ENCODE measurements at places on chromosomes 12 and 14.

GRCh38 chr14:74906925-74907521, 16.0 kb downstream of the RPS6KL1 start:
- DNase-seq, result no peak

- DNase-seq, result no peak
Measured at GRCh38 chr12:53328043-53328435, 6.6 kb upstream of the AAAS start.

DNA sequence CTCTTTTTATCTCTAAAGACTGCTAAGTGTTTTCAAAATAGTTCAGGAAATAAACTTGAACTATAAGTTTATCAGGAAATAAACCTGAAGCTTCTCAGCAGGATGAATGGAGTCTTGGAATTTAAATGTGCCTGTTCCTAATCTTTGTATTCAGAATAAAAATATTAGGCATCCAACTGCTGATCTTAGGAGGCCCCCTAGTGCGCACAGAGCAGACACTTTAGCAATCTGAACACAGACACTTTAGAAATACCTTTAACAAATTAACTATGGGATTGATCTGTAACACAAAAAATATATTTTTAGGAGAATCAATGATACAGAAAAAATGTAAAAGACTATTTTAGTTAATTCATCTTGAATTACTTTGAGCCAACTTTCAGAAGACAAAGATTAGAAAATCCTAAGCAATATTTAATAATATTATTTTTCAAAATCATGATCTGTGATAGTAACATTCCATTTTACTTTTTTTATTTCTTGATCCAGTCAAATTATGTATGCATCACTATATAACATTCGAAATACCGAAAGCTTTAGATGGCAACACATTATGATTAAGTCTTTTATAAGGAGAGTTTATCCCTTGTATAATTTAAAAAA, 80.9 kb downstream of the SLC41A2 start:
- peak; percentile 58 for DNase-seq

- DNase-seq, result peak; percentile 92
Measured at GRCh38 chr12:77943466-77943865, 112.8 kb downstream of the NAV3 start.

GRCh38 chr12:13404631-13405473, 208.3 kb downstream of the EMP1 start:
- DNase-seq, result no peak

DNA sequence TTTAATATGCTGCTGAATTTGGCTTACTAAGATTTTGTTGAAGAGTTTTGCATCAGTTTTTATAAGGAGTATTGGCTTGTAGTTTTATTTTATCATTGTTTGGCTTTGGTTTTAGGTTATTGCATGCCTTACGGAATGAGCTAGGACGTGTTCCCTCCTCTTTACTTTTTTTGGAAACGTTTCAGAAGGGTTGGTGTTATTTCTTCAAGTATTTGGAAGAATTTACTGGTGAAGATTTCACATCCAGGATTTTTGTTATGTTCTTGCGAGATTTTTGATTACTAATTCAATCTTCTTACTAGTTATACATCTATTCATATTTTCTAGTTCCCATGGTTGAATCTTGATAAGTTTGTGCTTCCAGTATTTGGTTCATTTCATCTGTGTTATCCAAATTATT, 823.2 kb downstream of the SLC6A15 start:
- DNase-seq, result no peak

DNA sequence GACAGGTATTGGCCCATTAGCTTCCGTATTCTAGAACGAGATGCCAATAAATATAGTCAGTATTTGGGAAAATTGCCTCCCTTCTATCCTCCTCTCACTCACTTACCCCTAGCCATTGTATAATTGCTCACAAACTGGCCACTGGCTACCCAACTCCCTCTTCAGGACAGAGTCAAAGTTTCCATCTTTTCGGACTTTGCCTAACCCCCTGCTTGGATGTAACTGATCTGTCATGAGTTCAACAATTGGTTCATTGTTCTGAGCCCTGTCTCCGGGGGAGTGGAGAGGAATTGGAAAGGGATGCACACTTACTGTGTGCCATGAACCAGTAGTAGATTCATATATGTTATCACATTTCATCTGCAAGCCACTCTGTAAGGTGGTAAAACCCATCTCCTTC, 12.2 kb downstream of the MYRFL start:
- DNase-seq, result no peak

DNA sequence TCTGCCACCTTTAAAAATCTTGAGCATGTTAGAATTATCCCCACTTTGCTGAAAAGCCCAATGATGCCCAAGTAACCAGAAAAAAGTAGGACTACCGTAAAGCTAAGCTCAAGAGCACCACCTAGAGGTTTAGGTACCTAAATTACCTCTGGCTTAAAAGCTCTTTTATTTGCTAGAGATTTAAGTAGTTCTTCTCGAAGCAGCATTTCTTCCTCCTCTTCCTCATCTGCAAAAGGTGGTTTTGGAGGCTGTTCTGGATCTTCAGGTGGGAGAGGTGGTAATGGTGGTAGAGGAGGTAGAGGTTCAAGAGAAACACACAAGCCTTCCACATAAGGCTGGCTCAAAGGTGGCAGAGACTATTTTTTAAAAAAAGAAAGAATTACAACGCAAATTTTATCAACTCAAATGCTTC, 26.9 kb downstream of the ZFC3H1 start:
- peak; percentile 79 for DNase-seq

GRCh38 chr12:7142056-7142644, 12.0 kb downstream of the CLSTN3 start:
- peak; percentile 53 for DNase-seq

DNA sequence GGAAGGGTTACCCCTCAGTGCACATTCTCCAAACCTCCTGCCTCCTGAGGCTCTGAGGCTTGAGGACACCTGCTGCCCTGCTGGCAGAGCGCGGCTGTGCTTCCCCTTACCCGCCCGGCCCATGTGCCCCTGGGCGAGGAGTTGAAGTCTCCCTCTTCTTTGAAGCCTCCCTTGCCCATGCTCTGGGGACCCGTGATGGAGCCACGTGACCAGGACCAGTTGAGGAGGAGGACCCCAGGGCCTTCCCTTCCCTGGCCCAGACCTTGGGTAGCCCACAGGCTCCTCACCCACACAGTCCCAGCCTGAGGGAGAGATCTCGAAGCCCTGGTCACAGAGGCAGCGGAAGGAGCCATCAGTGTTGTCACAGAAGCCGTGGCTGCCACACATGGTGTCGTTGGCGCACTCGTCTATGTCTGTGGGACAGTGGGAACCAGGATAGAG, 12.9 kb downstream of the ISCA2 start:
- no peak for DNase-seq

- peak; percentile 83 for DNase-seq
Measured at GRCh38 chr12:90058704-90059103, 350.1 kb upstream of the ATP2B1 start.

- no peak for DNase-seq
Measured at GRCh38 chr14:23828001-23828400, 125.6 kb upstream of the DHRS4 start.

GRCh38 chr12:68428724-68429501, 96.8 kb upstream of the MDM1 start:
- DNase-seq, result no peak

- DNase-seq, result peak; percentile 10
Measured at GRCh38 chr12:7210642-7211151, 21.2 kb downstream of the PEX5 start.

GRCh38 chr14:93832665-93833064, 44.4 kb upstream of the PRIMA1 start:
- DNase-seq, result no peak

- no peak for DNase-seq
Measured at GRCh38 chr14:35250319-35250718, 41.9 kb upstream of the PSMA6 start.

- DNase-seq, result peak; percentile 46
Measured at GRCh38 chr14:99192028-99192621, 79.9 kb downstream of the BCL11B start.

DNA sequence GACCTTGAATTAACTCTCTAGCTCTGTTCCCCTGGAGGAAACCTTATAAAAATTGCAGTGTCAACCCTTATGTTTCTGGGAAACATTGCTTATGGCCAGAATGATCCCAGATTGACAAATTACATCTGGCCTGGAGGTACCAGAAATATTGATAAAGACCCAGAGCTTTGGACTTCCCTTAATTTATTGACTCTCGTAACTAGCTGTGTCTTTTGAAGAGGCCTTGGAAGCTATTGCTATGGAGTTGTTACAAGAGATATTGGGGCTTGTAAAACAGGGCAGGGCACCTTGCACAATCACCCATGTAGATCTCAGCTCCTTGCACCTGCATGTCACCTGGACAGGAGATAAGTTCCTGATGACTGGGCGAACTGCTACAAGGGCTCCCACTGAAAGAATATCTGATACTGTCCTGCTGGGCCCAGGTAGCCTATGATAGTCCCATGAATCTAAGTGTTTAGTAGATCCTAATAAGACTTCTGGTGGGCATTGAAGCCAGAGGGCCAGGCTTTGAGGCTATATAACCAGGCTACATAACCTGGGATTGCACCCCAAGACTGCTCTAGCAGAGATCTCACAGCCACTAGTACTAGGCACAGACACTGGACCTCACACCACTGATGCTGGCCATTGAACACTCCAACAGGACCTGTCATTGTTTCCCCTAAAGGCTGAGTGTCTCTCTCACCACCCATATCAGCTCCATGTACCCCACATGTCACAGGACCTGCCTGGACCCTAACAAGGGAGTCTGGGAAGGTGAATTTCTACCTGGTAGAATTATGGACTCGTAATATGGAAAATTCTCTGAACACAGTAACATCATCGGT, 135.7 kb upstream of the PWP1 start:
- DNase-seq, result no peak

DNA sequence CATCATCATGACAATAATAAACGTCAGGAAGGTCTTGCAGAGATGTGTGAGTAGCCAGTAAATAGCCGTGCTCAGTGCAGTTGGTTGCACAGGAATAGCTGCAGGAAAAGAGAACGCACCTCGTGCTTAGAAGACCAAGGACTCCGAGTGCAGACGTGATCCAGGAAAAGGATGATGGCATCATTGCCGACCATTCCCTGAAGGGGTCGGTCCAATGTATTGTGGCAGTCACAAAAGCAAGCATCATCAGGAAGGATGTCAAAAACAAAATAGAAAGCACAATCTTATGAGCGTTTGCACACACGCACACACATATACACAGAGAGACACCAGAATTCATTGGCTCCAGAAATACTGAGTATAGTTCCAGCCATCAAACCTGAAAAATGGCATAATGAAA, 12.8 kb downstream of the DUSP6 start:
- DNase-seq, result no peak

GRCh38 chr14:83712418-83713129, 1817.4 kb upstream of the FLRT2 start:
- no peak for DNase-seq

GRCh38 chr14:51552275-51552674, 99.4 kb upstream of the FRMD6 start:
- DNase-seq, result no peak

DNA sequence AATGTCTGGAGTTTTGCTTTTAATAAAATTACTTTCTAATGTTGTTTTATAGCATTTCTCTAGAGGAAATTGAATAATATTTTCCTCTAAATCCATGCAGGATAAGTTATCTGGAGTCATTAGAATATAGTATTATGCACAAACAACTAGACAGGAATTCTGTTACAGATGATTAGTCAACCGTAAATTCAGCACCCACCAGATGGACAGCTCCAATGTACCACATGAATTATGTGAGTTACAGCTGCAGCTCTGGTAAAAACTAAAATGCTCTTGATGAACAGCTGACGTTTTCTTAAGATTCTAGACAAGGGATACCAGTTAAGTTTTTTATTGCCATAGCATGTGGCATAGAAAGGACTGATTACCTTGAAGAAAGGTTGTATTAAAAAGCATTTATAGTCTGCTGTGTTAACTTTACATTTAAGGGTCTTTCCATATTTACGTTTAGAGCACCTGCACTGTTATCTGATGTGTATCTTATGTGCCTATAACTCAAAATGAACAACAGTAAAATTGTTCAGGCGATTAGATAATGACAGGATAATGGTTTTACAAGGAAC, 321.4 kb upstream of the LRFN5 start:
- peak; percentile 58 for DNase-seq

- DNase-seq, result no peak
Measured at GRCh38 chr12:66823857-66824570, 145.1 kb upstream of the GRIP1 start.

DNA sequence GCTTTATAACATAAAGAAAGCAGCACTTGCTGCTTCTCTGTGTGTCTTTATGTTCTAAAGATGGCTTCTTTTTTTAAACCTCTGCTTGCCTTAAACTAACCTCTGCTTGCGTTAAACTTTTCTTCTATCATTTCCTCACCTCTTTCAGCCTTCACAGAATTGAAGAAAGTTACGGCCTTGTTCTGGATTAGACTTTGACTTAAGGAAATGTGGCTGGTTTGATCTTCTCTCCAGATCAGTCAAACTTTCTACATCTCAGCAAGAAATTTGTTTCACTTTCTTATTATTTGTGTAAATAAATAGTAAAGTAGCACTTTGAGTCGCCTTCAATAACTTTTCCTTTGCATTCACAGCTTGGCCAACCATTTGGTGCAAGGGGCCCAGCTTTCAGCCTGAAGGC, 64.2 kb downstream of the CMAS start:
- DNase-seq, result no peak

GRCh38 chr14:92846162-92846897, 52.2 kb downstream of the GOLGA5 start:
- DNase-seq, result peak; percentile 90

GRCh38 chr14:20801726-20802125, 918 bp downstream of the RNASE1 start:
- no peak for DNase-seq

GRCh38 chr14:90996967-90997366, 63.5 kb downstream of the RPS6KA5 start:
- DNase-seq, result no peak

Data from fibroblast of mammary gland (primary cell).